ENCODE measurements at places on chromosomes 1 and 21.

GRCh38 chr1:34419663-34420136 lies 243.0 kb downstream of the C1orf94 start:
- no peak for DNase-seq

- no peak for DNase-seq
Observed at GRCh38 chr1:26177182-26177684, at the start of gene CNKSR1. Gene CNKSR1, plus strand, starts transcription at chr1:26177491. Its CDS starts 57 bp downstream, at chr1:26177548.

DNA sequence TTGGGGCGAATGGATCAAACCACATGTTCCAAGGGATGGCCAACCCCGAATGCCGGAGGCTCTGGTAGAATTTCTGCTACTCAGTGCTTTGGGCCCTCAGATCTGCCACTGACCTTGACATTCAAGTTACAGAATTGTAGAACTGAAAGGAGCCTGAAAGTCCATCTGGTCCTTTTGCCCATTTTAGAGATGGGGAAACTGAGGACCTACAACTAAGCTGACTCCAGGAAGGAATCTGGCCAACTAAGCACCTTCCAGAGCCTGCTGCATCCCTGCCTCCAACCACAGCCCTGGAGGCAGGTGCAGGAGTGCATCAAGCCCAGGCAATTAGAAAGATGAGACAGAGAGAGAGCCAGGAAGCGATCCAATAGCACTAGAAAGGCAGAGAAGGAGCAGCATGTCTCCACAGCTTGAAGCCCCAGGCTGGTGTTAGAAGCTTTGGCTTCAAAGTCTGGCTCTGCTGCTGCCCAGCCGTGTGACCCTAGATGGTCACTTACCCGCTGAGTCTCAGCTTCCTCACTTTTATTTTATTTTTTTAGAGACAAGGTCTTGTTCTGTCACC lies 1.3 kb upstream of the CTRC start:
- no peak for DNase-seq

DNA sequence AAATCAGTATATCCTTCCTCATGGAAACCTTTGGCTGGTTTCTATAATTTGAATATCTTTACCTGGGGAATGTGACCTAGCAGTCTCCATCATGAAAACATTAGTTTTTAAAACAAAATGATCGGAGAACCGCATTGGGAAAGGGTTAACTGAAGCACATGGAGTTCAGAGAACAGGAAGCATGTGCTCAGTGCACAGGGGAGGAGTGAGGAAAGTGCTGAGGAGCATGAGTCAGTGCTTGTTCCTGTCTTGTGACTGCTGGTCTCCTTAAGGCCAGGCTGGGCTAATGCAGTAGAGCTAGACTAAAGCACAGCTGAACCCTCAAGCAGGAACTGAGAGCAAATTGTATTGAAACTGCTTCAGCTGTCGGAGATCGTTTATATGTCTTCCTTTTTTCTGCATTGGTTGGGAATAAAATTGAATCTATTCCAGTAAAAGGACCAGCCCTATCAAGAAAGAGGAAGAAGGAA lies 5.8 kb downstream of the IFI16 start:
- DNase-seq: peak; percentile 72

- no peak for DNase-seq
Observed at GRCh38 chr1:45998020-45998617, 134.3 kb downstream of the PIK3R3 start.

DNA sequence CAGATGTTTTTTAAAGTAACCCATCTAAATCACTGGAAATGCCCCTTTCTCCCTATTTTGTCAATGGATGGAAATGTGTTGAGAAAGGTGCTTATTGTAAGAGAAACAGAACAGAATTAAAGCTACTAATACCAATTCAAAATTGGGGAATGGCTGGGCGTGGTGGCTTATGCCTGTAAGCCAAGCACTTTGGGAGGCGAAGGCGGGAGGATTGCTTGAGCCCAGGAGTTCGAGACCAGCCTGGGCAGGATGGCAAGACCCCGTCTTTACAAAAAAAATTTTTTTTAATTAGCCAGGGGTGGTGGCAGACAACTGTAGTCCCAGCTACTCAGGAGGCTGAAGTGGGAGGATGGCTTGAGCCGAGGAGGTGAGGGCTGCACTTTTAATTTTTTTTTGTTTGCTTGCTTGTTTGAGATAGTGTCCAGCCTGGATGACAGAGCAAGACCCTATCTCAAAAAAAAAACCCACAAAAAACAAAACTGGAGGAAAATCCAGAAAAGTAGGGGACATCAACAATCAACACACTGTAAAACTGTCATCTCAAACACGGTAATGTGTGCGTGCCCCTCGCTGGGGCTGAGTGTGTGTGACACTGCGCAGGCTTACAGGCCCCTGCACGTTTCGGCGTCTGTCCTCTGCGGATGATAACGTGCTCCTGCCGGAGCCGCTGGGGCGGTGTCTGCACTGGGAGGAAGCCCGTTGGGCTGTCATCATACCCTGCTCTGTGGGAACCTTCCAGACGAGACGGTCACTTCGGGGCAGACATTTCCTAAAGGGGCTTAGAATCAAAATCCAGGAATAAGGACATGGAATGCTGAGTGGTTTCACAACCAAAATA lies 11.6 kb upstream of the POFUT2 start:
- no peak for DNase-seq

DNA sequence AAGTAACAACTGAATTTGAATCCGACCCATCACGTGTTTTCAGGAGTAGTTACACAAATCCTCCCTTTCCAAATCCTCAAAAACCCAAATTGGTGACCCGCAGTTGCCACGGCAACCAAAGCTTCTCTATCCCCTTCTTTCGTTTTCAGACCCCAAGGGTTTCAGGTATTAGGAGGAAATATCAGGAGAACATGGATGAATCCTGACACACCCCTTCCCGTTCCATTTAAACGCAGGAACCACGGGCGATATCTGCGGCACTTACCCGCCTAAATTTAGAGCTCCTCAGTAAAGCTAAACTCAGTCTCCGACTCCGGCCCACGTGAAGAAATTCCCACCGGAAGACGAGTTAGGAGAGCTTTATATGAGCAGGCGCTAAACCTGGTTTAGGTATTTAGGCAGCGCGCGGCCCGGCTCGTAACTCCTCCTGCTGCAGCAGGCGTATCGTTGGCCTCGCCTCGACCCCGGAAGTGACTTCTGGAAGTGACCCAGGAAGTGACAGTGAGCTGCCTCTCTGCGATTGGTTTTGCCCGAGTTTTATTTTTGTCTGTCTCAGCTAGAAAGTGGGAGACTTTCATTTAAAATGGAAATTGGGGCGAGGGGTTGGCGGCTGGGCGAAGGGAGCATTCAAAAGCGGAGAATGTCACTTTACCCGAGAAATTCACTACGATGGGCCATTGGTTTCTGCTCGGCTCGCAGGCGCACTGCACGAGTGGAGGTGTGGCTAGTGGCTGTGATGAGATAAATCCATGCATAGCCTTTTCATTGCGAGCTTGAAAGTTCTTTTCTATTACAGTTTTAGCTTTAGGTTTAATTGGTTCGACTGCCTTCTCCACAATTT lies at the start of gene TAF1A:
TAF1A (minus strand) TSS at position 472 of the 841 bp plus-strand sequence.
- peak; percentile 88 for DNase-seq

GRCh38 chr1:209213989-209214388 lies 369.5 kb upstream of the CAMK1G start:
- DNase-seq: no peak

- no peak for DNase-seq
Observed at GRCh38 chr1:42832641-42833240, 13.7 kb upstream of the ZNF691 start.

DNA sequence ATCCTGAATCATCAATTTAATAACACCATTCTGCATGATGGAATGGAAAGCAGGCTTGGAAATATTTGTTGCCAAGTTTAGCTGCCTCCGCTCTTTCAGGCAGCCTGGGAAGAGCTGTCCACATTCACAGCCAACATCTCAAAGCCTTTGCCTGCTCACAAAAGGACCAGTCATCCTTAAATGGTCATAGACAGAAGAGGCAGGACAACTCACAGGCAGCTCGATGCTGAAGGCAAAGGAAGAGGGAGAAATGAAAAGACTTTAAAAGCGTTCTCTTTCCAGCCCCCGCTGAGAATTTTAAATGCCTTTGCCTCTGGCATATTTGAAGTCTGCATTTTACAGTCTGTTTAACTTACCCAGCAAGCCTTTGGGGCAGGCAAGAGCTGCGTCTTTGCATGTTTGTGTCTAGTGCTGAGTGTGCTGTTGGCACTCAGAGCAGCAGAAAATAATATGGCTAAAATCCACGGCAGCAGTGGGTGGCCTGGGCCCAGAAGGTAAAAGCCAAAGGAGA lies 68.9 kb downstream of the NMNAT2 start:
- no peak for DNase-seq

- DNase-seq: no peak
Observed at GRCh38 chr1:228897901-228898300, 162.6 kb downstream of the RHOU start.

DNA sequence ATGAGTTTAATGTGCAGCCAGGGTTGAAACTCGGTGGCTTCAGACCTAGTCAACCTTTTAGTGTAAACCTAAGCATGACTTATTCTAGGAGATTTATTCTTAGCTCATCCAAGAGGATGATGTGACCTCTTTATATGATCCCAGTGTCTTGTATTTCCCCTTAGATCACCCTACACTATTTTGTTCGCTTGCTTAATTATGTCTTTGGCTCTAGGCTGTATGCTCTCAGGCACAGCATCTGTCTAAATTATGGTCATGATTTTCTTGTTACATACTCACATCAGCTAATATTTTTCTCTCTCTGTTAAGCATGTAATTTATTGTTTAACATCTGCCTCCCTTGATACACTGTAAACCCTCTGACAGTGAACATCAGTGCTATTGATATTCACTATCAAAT lies 19.1 kb downstream of the COL11A1 start:
- no peak for DNase-seq

DNA sequence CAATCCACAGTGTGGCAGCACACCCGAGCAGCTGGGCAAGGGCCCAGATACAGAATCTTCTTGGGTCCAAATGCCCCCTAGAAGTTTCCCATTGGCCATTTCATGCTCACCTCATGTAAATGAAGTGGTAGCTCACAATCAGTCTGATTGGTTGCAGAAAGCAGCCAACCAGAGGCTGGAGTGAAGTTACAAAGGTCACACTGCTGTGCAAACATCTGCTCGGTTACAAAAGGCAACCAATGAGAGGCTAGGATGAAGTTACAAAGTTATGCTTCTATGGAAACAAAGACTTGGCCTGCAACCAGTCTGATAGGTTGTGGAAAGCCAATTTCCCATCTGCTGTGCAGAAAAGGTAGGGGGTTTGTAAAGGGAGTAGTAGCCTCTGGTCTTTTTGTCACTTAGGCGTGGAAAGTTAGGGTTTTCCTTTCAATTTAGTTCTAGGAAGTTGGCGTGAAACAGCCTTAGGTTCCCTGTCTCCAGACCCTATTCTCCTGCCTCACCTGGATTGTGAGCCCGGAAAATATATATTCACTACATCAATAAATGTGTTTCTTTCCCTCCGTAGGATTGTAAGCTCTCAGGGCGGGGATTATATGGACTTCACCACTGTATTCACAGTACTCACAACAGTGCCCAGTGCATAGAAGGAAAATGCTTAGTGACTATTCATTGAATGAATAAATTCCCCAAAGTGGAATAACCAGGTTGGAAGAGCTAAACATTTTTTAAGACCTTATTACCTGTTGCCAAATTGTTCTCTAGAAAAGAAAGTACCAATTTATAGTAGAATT lies 91.9 kb downstream of the URB2 start:
- no peak for DNase-seq

DNA sequence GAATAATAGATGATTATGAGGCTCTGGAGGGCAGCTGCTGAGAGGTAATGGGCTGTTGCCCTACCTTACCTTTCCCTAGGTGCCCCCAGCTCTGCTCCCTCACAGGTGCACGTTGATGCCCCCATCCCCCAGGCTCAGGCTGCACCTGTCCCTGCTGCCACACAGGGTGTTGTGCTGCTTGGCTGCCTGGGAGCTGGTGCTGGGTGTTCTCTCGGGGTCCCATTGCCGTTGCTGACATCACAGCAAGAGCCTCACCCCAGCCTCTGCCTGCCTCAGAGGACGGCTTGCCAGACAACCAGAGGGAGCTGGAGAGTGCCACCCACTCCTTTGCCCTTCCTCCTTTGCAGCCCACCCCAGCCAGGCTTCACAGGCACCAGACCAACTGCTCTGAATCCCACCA lies 31.4 kb upstream of the DMBX1 start:
- DNase-seq: no peak

DNA sequence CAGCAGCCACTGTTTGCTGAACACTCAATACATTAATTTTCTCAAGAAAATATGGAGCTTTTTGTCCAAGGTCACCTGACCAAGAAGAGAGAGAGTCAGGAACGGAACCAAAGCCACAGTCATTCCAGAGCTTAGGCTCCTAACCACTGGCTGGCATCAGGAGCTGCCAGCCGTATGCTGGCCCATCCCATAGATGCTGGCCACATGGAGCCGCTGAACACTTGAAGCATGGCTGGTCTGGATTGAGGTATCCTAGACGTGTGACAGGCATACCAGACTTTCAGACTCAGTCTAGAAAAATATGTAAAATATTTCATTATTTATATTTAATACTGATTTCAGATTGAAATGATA lies 458.7 kb downstream of the MATN1 start:
- no peak for DNase-seq

Data from activated CD8-positive, alpha-beta memory T cell treated with anti-CD3 and anti-CD28 coated beads, Interleukin-2, amount 50 U/mL, for 48 hours (primary cell).